ENCODE measurements at places on chromosomes 12 and 14.

- no peak for DNase-seq
Measured at GRCh38 chr12:76303365-76303764, 44.9 kb downstream of the BBS10 start.

- DNase-seq, result no peak
Measured at GRCh38 chr12:68037616-68038255, 48.5 kb downstream of the IFNG-AS1 start.

DNA sequence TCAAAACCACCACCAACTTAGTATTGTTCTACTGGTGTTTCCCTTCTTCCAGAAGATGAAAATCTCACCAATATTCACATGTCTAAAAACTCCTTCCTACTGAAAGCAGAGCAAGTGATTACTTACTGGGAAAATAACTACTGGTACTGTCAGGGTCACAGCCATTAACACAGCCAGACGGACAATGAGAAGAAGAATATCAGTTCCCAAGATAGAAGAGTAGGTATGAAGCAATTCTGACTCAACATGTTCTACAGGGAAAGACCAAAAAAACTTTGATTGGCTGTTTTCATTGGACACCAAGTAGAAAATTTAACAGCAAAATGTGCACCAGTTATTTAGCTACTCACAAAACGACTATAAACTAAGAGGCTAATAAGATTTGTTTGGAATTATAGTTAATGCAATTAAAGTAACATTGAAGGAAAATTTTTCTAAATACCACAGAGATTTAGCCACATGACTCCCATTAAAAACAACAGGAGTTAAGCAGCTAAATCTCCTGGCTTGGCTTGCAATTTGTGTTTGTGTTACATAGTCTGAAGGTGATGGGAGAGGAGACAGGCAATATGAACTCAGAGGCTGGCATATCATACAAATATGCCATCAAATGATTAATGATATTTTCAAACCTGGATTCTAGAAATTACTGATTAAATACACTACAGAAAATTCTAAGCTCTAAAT, 9.5 kb downstream of the SLC38A2 start:
- DNase-seq, result no peak

DNA sequence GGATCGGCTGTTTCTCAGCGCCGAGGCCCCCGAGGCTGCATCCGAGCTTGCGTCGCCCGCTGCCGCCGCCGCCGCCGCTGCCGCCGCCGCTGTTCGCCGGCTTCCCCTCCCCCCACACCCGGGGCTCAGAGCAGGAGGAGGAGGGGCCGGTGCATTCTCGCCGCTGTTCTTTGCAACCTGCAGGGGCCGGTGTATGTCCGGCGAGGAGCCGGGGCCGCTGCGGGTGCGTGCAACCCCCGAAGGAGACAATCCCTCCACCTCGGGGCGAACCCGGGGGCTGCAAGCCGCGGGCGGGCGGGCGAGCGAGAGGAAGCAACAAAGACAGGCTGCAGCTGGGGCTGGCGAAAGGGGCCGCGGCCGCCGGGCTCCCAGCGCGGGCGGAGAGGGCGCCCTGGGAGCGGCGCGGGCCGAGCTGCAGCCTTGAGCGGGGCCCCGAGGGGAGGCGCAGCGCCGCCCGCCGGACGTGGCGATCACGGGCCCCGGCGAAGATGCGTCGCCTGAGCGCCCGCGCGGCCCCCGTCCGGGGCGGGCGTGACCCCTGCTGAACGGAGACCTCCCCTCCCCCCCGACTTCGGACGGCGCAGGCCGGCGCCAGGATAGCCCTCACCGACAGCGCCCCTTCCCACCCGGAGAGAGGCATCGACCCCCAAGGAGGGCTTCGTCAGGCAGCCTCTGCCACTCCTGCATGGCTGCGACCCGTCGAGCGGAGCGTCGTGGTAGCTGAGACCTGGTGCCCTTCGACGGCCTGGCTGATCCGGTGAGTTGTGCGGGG, 702 bp downstream of the FAM222A start:
- DNase-seq, result peak; percentile 28

- DNase-seq, result no peak
Measured at GRCh38 chr12:71795901-71796300, 41.2 kb downstream of the RAB21 start.

GRCh38 chr14:75493592-75494087, 28.6 kb upstream of the BATF start:
- DNase-seq, result no peak
